ENCODE measurements at places on chromosomes 1 and 21.

DNA sequence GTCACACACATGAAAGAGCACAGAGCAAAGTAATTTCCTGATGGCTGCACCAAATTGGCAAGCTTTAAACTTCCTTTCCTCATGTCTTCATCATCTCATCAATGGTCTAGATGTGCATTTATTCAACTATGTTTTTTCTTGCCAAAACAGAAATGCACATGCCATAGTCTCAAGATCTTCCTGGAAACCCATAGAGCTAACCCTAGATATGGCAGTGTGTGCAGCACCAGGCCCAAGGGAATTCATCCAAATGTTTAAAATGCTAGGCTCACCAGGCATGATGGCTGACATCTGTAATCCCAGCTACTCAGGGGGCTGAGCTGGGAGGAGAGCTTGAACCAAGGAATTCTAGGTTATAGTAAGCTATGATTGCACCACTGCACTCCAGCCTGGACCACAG is 31.2 kb upstream of the PALMD start:
- no peak for DNase-seq

DNA sequence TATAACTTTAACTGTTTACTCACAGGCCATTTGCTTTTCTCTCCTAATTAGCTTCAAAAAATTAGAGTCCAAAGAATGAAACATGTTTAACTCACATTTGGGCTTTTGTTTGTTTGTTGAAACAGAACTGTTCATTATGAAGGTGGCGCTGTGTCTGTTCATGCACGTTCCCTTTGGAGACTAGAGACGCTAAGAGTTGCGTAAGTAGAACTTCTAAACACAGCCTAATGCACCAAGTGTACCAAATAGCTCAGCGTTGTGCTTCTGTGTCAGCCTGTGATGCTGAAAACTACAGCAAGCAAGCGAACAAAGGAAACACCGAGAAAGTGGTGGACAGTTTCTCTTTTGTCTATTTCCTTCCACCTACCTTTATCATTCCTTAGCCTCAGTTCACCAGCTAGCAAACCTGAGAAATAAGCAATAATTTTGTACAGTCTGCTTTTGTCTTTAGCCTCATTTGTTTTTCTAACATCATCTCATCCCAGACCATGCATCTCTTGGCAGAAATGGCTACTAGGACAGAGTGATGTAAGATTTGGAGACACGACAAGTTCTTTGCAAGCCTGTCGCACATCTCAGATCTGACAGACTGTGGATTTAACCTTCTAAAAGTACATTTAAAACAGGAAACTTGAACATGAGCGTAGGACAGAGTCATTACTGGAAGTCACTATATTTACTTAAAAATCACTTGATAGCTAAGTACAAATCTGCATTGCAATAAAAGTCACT is 375.1 kb downstream of the RYR2 start:
- DNase-seq, result no peak

- no peak for DNase-seq
Measured at GRCh38 chr1:231757101-231757404, 130.5 kb downstream of the DISC1 start.

- no peak for DNase-seq
Measured at GRCh38 chr21:42520628-42521253, 7.1 kb downstream of the SLC37A1 start.

DNA sequence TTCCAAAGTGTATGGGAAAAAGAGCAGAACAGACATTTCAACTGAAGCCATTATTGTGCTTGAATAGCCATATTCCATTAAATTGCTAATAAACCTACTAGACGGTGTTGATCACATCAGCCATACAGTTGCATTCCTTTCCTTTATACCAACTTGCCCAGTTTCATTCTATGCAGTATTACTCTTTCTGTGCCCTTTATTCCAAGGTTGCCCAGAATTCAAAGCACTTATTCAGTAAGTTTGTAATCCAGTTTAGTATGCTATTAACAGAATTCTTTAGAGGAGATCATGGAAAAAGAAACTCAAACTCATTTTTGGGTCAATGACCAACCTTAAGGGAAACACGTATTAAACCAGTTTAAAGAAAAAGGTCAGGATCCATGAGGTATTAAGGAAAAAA is 89.5 kb downstream of the DDAH1 start:
- DNase-seq, result no peak

GRCh38 chr21:43639470-43640353 is 19.6 kb downstream of the HSF2BP start:
- peak; percentile 81 for DNase-seq

- DNase-seq, result no peak
Measured at GRCh38 chr1:175129997-175130648, 62.5 kb downstream of the KIAA0040 start.

- DNase-seq, result no peak
Measured at GRCh38 chr21:35583566-35584216, 476.6 kb downstream of the SETD4 start.

DNA sequence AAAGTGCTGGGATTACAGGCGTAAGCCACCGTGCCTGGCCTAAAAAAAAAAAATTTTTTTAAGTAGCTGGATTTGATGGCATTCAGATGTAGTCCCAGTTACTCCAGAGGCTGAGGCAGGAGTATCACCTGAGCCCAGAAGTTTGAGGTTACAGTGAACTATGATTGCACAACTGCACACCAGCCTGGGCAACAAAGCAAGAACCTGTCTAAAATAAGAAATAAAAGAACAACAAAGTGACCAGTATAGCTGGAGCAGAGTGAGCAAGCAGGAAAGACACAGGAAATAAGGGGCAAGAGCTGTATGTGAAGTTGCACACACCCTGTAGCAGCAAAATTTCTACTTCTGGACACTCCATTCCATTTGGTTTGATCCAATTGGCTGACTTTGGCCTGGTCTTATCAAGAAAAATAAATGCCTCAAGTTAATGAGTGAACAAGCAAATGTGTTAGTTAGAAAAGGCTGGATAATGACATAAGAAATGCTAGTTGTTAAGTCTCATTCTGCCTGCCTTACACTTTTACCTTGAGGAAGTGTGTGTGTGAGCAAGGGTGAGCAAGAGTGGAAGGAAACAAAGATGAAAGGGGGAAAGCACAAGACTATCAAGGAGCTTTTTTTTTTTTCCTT is 7.9 kb downstream of the ATP5IF1 start:
- no peak for DNase-seq
